ENCODE measurements at places on chromosomes 5 and 9. TPM values are rescaled to one million over a fixed set of nuclear protein-coding genes. Genes with fewer than 3 reads are reported as not detected.

The ZNF366 gene
- total RNA-seq: 0.77 TPM

The TMEM232 gene
- total RNA-seq: 1.2 TPM

The OTP gene
- not detected for total RNA-seq

The CER1 gene
- total RNA-seq: not detected

The GMCL2 gene
- total RNA-seq: not detected

The IFNA13 gene
- not detected for total RNA-seq

The LCN9 gene
- total RNA-seq: not detected

The GLRA1 gene
- total RNA-seq: not detected

The ABITRAM gene
- total RNA-seq: 6.6 TPM

The RFESD gene
- 2.2 TPM for total RNA-seq

The MLANA gene
- not detected for total RNA-seq

The CCIN gene
- not detected for total RNA-seq

The PCDH12 gene
- total RNA-seq: 1.9 TPM

The MTREX gene
- 34.3 TPM for total RNA-seq

The LCN2 gene
- 24.8 TPM for total RNA-seq

The SPAAR gene
- 0.84 TPM for total RNA-seq

The BTNL3 gene
- not detected for total RNA-seq

The RANBP3L gene
- 5.0 TPM for total RNA-seq

The SLC25A2 gene
- total RNA-seq: not detected

The C7 gene
- 191 TPM for total RNA-seq

The C5orf63 gene
- 6.2 TPM for total RNA-seq

The ACSL6 gene
- total RNA-seq: 6.0 TPM

The NEUROG1 gene
- total RNA-seq: not detected

The RNF183 gene
- total RNA-seq: not detected

The PCDHGB3 gene
- 0.93 TPM for total RNA-seq

The SH2D3C gene
- 3.1 TPM for total RNA-seq

The PCDHB16 gene
- total RNA-seq: 0.31 TPM

The PCDHGB4 gene
- 1.6 TPM for total RNA-seq

The ZDHHC11 gene
- total RNA-seq: 1.7 TPM

All from right lobe of liver (tissue), 6 donors.